ENCODE measurements at places on chromosomes 3 and 15. TPM values are rescaled to one million over a fixed set of nuclear protein-coding genes. Genes with fewer than 3 reads are reported as not detected.
A peak's percentile ranks its signal among the peaks of the same experiment; 100 is the strongest.

GRCh38 chr3:55720614-55721013, 233.5 kb upstream of the WNT5A start:
- H3K4me1 ChIP-seq, result no peaks in the 10 kb centered on the region
- H3K27ac ChIP-seq, result no peak overlapping the region
- DNase-seq, result no peak
- H3K27me3 ChIP-seq, result no peaks in the 10 kb centered on the region

- H3K27me3 ChIP-seq, result no peaks in the 10 kb centered on the region
- no peak overlapping the region for H3K4me3 ChIP-seq
- H3K27ac ChIP-seq, result no peak overlapping the region
- no peaks in the 10 kb centered on the region for H3K36me3 ChIP-seq
- no peaks in the 10 kb centered on the region for H3K4me1 ChIP-seq
Measured at GRCh38 chr15:36585774-36586173, 6.3 kb downstream of the CDIN1 start.

DNA sequence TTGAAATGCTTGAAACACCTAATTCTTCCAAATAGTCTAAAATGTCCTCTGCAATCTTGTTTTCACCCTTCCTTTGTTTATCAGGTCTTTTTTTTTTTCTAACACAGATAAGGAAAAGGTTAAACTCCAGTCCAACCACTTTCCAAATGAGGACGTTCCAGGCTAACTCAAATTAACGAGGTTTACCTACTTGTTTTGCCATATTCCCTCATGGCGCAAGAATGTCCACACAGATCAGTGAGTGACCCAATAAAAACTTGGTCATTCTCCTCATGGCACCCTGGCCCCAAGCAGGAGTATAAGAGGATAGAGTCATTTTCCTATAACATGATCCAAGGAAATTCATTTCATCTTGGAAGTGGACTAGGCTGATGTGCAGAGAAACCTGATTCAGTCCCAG, 6.6 kb upstream of the LIPC start:
- no peak overlapping the region for H3K27ac ChIP-seq
- H3K27me3 ChIP-seq, result no peaks in the 10 kb centered on the region
- no peaks in the 10 kb centered on the region for H3K4me1 ChIP-seq
- no peak overlapping the region for H3K4me3 ChIP-seq

DNA sequence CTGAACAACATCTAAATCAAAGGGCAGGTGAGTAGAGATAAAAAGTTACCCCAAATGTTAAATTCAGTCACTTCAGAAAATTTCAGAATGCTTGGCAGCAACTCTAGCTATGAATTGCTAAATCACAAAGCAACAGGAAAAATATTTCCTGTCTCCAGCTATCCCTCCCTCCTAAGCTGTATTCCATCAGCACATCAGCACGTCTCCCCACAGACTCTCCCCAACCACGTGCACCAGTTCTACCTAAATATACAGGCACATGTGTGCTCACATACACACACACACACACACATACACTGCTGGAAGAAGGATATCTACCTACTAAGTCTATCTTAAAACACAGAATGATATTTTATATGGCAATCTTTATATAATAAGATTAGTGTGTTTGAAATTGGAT, 177.1 kb upstream of the ARHGEF26 start:
- no peaks in the 10 kb centered on the region for H3K4me1 ChIP-seq
- H3K27ac ChIP-seq, result no peak overlapping the region
- H3K27me3 ChIP-seq, result no peaks in the 10 kb centered on the region
- H3K4me3 ChIP-seq, result no peak overlapping the region

- DNase-seq, result peak; percentile 18
- no peak overlapping the region for H3K27ac ChIP-seq
- no peaks in the 10 kb centered on the region for H3K4me1 ChIP-seq
- H3K36me3 ChIP-seq, result no peaks in the 10 kb centered on the region
Measured at GRCh38 chr15:28191832-28192231, 92.7 kb upstream of the OCA2 start.

- no peak overlapping the region for H3K4me3 ChIP-seq
- no peaks in the 10 kb centered on the region for H3K27me3 ChIP-seq
- H3K36me3 ChIP-seq, result no peaks in the 10 kb centered on the region
- peaks cover 9% of the 10 kb centered on the region for H3K4me1 ChIP-seq
- DNase-seq, result no peak
Measured at GRCh38 chr3:170417090-170417489, 1.6 kb upstream of the CLDN11 start.

GRCh38 chr3:72633534-72633933, 214.7 kb downstream of the SHQ1 start:
- H3K36me3 ChIP-seq, result no peaks in the 10 kb centered on the region
- no peaks in the 10 kb centered on the region for H3K27me3 ChIP-seq
- no peak overlapping the region for H3K27ac ChIP-seq
- no peak for DNase-seq

The IMPDH2 gene
- 53.0 TPM for total RNA-seq

The NOX5 gene
- 0.21 TPM for total RNA-seq

The CAMKV gene
- total RNA-seq, result not detected

The C3orf85 gene
- not detected for total RNA-seq

The SLC12A8 gene
- total RNA-seq, result 0.58 TPM

The RRP9 gene
- total RNA-seq, result 17.1 TPM

The MESP2 gene
- total RNA-seq, result not detected

The ADGRG7 gene
- not detected for total RNA-seq

All from uterus (tissue), 4 donors.